ENCODE measurements at places on chromosomes 16 and 17. TPM values are rescaled to one million over a fixed set of nuclear protein-coding genes. Genes with fewer than 3 reads are reported as not detected.

Gene MPO
- total RNA-seq, result not detected

DNA sequence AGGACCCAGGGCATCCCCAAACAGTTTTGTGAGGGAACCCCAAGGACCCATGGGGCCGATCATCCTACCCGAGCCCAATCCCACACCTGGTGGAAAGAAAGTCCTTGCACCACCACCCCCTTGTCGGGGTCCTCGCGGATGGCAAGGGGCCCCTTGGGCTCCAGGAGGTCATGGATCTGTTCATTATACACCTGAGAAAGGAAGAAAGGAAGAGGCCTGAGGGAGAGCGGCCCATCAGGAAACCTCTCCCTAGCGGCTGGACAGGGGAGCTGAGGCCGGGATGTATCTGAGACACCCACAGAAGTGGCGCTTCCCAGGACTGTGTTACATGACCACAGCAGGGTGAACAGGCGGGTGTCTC lies 12.8 kb downstream of the KIF18B start:
- H3K27ac ChIP-seq, result no peak overlapping the region
- H3K4me3 ChIP-seq, result no peak overlapping the region
- no peak for DNase-seq
- peaks cover 71% of the 10 kb centered on the region for H3K36me3 ChIP-seq
- no peaks in the 10 kb centered on the region for H3K27me3 ChIP-seq

- H3K4me3 ChIP-seq, result no peak overlapping the region
- peaks cover 7% of the 10 kb centered on the region for H3K4me1 ChIP-seq
- H3K27me3 ChIP-seq, result no peaks in the 10 kb centered on the region
- no peak for DNase-seq
Observed at GRCh38 chr16:87361916-87362619, 21.5 kb downstream of the FBXO31 start.

DNA sequence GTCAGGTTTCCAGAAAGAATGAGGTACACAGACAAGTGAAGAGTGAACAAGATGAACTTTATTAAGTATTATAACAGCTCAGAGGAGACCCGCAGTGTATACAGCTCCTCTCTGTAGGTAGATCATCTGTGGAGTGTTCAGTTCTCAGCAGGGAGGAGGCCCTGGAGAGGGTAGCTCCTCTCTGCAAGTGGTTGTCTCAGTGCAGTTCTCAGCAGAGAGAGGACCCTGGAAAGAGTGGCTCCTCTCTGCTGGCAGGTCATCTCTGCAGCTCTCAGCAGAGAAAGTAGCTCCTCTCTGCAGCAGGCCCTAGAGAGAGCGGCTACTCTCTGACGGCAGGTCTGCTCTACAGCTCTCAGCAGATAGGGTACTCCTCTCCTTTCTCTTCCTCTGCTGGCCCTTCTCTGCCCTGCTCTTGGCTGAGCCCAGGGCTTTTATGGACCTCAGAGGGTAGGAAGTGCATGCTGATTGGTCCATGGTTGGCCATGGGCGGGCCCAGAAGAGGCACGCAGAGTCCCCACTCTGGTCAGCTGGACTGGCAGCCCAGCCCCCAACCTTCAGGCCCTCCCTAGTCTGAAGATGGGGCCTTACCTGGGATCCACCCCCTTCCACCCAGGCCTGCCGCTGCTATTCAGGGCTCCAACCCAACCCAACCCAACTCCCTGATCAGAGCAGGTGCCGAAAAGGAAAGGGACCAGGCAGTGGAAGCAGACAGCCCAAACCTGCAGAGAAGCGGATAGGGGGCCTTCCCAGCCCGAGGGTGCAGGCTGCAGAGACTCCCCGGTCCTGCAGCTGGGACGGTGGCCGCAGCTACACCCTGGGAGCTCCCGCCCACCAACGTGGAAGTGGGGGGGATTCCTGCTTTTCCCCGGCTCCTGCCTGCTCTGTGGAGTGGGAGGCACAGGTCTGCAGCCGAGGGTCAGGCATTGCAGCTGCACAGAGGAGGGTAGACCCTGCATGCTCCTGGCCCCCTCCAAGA lies 18.5 kb upstream of the DNAJA2 start:
- no peak for DNase-seq
- no peaks in the 10 kb centered on the region for H3K36me3 ChIP-seq
- no peaks in the 10 kb centered on the region for H3K27me3 ChIP-seq

DNA sequence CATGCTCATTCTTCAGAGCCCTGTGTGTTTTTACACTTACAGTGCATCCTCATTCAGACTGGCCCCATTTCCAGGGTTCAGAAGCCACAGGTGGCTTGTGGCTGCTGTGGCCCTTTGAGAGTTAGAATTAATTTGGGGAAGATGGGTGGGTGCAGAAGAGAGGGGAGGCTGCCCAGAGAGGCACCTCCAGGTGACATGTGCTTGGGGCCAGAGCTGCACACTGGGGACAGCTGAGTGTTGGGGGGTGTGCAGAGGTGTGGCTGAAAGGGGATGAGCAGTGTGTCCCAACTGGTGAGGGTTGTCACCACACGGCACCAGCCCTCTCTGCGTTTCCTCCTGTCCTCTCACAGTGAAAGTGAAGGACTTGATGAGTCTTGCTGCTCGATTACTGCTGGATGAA lies 6.9 kb upstream of the EIF1 start:
- no peaks in the 10 kb centered on the region for H3K27me3 ChIP-seq
- H3K36me3 ChIP-seq, result no peaks in the 10 kb centered on the region
- H3K4me1 ChIP-seq, result peaks cover 8% of the 10 kb centered on the region
- DNase-seq, result no peak
- no peak overlapping the region for H3K27ac ChIP-seq
- H3K4me3 ChIP-seq, result no peak overlapping the region

DNA sequence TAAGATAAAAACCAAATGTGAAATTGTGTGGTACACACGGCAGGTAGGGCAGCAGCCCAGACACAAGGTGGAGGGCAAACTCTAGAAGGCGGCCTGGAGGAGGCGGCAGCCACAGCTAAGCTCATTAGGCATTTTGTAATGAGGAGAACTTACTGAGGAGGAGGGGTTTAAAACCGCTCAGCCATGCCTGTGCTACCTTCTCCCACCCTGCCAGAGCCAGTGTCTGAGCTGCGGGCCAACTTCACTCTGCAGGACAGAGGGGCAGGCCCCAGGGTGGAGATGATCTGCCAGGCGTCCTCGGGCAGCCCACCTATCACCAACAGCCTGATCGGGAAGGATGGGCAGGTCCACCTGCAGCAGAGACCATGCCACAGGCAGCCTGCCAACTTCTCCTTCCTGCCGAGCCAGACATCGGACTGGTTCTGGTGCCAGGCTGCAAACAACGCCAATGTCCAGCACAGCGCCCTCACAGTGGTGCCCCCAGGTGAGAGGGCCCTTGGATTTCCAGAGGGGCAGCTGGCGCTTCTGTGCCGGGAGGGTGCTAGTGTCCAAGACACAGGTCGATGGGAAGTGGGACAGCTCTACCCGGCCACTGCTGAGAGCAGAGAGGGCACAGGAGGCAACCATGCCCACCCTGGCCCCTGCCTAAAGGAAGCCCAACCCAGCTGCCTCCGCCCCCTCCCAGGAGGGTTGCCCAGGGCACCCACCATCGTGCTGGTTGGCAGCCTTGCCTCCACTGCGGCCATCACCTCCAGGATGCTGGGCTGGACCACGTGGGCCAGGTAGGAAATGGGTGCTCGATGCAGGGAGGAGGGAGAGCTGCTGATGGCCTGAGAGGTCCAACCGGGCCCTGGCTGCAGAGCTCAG lies 4.3 kb upstream of the SYNGR2 start:
- no peaks in the 10 kb centered on the region for H3K27me3 ChIP-seq
- H3K36me3 ChIP-seq, result no peaks in the 10 kb centered on the region
- H3K27ac ChIP-seq, result no peak overlapping the region
- peaks cover 15% of the 10 kb centered on the region for H3K4me1 ChIP-seq
- H3K4me3 ChIP-seq, result no peak overlapping the region

DNA sequence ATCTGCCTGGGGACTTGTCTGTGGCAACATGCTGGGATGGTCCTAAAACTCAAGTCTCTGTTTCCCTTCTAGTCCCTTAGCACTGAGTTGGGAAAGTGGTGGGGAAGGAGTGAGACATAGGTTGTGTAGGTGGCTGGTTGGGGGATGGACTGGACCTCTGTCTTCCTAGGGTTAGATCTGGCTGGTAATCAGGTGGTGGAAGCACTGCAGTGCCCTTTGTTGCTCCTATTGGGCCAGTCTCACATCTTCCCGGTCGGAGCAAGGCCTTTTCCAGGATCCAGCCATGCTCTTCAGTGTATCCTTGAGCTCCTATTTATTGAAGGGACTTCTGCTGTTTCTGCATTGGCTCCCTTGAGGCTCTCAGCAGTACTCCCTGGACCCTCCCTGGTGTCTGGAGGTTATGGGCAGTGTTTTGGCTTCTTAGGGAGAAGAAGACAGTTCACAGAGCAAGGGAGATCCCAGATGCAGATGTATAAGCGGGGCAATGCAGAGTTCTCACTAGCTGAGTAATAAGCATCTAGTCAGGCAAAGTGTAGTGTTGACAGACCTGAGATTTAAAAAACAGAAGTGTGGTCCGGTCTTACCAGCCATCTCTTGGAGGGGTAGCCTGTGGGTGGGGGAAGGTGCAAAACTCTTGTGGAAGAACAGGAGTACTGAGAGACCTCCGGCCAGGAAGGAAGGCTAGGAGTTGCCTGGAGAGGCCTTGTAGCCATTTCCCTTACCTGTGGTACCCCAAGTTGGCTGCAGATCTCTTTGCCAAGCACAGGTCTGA lies 1.3 kb upstream of the NUTF2 start:
- peak overlapping the region; percentile 83 for H3K4me3 ChIP-seq
- peak overlapping the region; percentile 83 for H3K27ac ChIP-seq
- no peaks in the 10 kb centered on the region for H3K27me3 ChIP-seq
- no peak for DNase-seq
- peaks cover 20% of the 10 kb centered on the region for H3K4me1 ChIP-seq
- peaks cover 6% of the 10 kb centered on the region for H3K36me3 ChIP-seq

DNA sequence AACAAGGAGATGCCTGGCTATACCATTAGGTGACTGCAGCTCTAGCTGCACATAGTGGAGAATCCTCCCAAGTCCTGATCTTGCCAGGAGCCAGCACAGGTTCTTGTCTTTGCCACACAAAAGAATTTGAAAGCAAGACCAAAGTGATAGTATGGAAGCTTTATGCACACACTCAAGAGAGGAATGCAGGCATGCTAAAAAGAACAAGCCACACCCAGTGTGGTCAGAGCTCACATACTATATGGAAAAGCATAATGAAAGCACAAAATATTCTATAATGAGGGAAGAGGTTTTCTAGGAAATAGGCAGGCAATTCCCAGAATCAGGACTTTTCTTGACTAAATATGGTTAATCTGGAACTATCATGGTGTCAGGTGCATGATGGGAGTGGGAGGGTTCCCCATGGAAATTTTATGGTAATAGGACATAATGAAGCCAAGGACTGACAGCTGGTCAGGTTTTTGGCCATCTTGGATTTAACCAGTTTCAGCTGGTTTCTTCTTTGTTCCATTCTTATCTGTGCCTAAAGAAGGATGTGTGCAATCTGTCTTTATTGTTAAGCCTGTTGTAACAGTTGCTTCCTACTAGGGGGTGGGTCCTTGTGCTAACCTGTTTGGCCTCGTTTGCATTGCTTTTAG lies 171.6 kb downstream of the ZNF18 start:
- H3K4me3 ChIP-seq, result no peak overlapping the region
- H3K27ac ChIP-seq, result no peak overlapping the region
- DNase-seq, result no peak
- no peaks in the 10 kb centered on the region for H3K4me1 ChIP-seq
- H3K36me3 ChIP-seq, result no peaks in the 10 kb centered on the region

- no peak overlapping the region for H3K27ac ChIP-seq
- no peak for DNase-seq
- no peaks in the 10 kb centered on the region for H3K27me3 ChIP-seq
Observed at GRCh38 chr16:17345043-17345442, 125.7 kb downstream of the XYLT1 start.

DNA sequence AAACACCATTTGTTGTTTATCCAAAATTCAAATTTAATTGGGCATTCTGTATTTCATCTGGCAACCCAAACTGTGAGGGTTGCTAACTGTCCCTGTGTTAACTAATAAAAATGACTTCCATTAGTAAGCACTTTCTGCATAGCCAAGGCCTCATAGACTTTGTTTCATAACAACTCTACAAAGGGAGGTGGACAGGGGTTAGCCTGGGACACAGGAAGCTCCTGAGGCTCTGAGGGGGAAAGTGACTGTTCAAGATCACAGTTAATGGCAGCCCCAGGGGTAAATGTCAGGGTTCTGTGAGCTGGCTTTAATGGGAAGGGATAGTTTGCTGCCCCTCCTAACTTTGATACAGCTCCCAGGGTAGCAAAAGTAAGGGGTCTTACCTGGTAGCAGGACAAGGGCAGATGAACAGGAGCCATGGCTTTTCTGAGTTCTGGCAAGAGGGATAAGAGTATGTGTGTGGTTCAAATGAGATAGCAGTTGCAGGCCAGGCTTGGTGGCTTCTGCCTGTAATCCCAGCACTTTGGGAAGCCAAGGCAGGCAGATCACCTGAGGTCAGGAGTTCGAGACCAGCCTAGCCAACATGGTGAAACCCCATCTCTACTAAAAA lies 2.2 kb downstream of the HEATR9 start:
- DNase-seq, result no peak
- H3K4me1 ChIP-seq, result peaks cover 2% of the 10 kb centered on the region
- H3K27me3 ChIP-seq, result no peaks in the 10 kb centered on the region

All from HCT116 (cell line).